ENCODE measurements at places on chromosomes 7 and 10.

- no peak for DNase-seq
Measured at GRCh38 chr7:156661637-156662036, 21.1 kb downstream of the RNF32 start.

GRCh38 chr10:104732222-104732621, 91.1 kb downstream of the SORCS3 start:
- no peak for DNase-seq

GRCh38 chr10:113078282-113078907, 128.3 kb downstream of the TCF7L2 start:
- no peak for DNase-seq

GRCh38 chr10:10777279-10777678, 240.4 kb upstream of the CELF2 start:
- no peak for DNase-seq

GRCh38 chr10:13308096-13308495, 8.2 kb upstream of the PHYH start:
- DNase-seq: no peak

DNA sequence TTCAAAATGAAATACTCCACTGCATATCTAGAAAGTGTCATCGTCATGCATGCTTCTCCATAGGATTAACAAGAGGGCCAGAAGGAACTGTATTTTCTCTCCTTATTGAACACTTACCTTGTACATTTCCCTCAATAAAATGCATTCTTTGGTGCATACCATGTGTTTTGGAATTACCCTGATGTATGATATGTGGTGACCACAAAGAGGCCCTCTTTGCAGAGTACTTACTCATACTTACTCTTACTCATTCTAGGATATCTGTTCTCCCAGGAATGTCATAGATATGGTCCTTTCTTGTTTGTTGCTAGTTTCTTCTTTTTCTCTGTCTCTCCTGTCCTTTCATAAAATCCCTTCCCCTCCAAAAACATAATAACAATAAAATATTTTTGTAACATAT, 1087.1 kb upstream of the POT1 start:
- DNase-seq: no peak

DNA sequence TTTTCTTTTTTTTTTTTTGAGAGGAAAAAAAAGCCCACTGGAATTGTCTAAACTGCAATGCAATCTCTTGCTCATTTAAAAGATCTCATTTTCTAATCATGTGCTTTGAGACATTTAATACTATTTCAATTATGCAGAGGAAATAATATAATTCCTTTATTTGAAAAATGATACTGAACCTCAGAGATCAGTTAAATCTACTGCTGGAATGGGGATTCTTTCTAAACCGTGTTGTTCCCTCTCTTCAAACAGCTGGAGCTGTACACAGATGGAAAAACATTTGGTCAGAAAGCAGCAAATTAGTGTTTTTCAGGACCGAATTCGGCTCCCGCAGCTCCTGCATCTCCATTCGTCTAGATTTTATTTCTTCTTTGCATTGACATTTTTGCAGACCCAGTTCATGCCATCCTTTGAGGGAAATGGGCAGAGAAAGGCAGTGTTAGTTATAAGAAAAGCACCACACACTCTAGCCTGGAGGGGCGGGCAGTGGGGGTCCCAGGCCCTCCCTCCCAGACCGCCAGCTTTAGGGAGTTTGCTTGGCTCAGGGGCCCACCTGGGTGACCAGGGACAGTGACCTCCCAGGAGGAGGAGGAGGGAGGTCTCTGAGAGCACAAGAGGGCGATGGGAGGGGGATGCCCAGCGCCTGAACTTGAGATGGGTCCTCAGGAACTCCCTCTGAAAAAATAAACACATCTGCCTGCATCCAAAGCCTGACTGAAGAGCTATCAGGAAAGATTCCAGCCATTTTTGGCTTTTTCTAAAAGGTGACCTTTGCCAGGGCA, 32.4 kb downstream of the TRIM8 start:
- no peak for DNase-seq

DNA sequence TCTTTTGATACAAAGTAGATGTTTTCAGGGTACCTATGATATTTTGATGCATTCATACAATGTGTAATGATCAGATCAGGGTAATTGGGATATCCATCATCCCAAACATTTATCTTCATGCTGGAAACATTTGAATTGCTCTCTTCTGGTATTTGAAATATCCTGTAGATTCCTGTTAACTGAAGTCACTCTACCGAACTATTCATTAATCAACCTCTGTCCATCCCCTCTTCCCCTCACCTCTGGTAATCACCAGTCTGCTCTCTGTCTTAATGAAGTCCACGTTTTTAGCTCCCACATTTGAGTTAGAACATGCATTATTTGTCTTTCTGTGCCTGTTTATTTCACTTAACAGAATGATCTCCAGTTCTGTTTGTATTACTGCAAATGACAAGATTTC, 11.3 kb downstream of the MTG1 start:
- DNase-seq: no peak

GRCh38 chr7:36404639-36405408, 15.2 kb downstream of the ANLN start:
- DNase-seq: no peak

- no peak for DNase-seq
Measured at GRCh38 chr7:108459922-108460551, 3.8 kb upstream of the NRCAM start.

GRCh38 chr10:35413985-35414861, 77.9 kb downstream of the CCNY start:
- no peak for DNase-seq

DNA sequence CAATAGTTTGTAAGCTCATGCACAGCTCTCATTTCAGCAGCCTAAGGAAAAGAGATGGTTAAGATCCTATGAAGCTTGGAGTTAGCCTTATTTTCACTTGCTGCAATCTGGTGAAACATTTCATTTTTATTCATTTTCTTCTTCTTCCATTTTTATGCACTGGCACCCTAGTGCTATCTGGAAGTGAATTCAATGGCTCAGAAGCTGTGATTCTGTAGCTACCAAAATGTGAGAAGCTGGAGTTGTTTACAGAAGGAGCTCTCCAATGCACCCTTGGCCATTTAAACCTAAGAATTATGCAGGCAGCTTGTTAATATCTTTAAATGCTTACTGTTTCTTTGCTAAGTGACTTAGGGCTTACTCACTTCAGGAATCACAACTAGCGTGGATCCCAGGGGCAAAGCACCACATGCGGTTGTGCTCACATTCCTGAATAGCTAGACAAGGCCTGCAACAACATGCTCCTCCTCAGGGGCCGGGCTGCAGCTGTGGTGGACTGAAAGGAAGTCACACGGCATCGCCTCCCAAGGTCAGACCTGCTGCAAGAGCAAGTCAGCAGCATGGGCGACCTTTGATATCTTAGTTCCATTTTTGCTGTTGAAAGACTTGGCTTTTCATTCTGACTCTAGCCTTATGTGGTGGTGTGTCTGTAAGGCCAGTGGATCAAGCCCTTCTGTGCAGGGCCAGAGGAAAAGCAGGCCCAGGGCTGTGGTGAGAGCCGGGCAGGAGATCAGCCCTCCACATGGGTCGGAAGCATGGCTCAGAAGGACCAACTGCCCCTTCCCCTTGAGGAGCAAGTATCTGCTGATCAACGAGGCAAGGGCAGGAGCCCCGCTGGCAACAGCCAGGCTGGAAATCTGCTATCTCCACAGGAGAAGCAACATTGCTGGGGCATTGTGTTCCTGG, 91.9 kb upstream of the MBL2 start:
- no peak for DNase-seq

- no peak for DNase-seq
Measured at GRCh38 chr7:1219498-1219897, 13.2 kb upstream of the UNCX start.

GRCh38 chr7:43872406-43873110, 3.2 kb upstream of the MRPS24 start:
- no peak for DNase-seq

DNA sequence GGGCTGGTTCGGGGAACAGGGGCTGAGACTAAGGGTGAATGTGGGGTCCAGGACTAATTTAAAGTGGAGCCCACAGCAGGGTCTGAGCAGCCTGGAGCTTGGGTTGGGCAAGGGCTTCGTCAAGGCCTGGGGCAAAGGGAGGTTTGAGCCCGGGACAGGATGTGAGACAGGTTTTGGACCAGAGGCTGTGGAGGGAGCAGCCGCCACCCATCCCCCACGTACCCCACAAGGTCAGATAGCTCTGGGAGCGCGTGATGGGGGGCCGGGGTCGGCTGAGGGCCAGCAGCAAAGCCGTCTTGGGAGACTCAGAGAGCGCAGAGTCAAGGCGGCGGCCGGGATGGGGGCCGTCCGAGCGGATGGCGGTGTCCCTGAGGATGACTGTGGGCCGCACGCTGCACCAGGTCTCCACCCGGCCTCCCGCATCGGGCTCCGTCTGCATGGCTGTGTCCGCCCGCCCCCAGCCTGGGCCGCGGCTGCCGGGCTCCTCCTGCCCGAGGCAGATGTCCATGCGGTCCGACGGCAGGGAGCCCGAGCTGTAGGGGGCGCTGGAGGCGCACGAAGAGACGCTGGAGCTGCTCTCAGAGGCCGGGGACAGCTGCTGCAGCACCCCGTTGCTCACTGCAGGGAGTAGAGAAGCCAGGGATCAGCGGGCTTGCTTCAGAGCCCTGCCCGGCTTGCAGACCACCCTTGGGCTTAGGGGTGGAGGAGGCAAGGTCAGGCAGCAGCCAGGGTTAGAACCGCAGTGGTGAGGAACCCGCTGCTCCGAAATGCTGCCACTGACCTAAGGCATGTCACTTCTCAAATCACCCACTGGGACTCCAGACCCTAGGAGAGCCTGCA, 12.1 kb downstream of the PDZD7 start:
- DNase-seq: peak; percentile 78

- DNase-seq: no peak
Measured at GRCh38 chr10:36221101-36221500, 579.0 kb upstream of the FZD8 start.

DNA sequence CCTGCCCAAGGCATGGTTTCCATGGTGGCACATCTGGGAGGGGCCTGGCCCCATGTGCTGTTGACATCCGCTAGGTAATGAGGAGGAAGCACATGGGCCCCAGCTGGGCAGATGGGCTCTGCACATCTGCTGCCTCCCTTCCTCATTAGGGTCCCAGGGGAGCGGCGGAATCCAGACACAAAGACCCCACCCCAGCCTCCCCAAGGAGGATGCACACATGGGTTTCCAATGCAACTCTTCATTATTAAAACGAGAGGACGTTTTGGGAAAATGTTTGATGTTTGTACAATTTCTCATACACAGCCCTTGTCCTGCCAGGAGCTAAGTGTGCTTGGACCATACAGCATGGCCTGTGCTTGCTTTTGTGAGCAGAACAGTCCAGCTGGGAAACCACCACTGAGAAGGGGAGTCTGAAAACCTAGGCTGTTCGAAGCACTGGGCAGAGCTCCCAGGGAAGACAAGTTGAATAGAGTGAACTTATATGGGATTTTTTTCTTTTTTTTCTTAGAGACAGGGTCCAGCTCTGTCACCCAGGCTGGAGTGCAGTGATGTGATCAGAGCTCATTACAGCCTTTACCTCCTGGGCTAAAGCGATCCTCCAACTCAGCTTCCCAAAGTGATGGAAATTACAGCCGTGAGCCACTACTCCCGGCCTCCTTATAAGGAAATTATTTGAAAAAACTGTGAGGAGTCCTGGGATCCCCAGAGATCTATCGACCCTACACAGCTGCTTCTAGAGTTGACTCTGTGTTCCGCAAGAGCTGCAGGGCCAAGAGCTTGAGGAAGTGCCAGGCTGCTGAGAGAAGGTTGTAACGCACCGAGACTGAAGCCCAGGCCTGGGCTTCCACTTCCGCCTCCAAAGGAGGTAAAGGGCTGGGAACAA, 23.4 kb downstream of the FAM107B start:
- peak; percentile 40 for DNase-seq

GRCh38 chr10:75738924-75739323, 307.5 kb downstream of the LRMDA start:
- DNase-seq: no peak

GRCh38 chr10:17831896-17832295, 22.7 kb downstream of the MRC1 start:
- no peak for DNase-seq

- DNase-seq: no peak
Measured at GRCh38 chr7:51222916-51223315, 93.7 kb downstream of the COBL start.

DNA sequence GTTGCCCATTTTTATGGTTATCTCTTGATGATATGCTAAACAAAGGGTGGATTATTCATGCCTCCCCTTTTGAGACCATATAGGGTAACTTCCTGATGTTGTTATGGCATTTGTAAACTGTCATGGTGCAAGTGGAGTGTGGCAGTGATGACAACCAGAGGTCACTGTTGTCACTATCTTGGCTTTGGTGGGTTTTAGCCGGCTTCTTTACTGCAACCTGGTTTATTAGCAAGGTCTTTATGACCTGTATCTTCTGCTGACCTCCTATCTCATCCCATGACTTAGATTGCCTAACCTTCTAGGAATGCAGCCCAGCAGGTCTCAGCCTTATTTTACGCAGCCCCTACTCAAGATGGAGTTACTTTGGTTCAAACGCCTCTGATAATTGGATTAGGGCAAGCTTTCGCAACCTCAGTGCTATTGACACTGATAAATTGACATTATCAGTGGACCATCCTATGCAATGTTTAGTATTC, 36.9 kb downstream of the BAG3 start:
- DNase-seq: peak; percentile 35

- no peak for DNase-seq
Measured at GRCh38 chr10:80144067-80144695, 11.7 kb downstream of the PLAC9 start.

DNA sequence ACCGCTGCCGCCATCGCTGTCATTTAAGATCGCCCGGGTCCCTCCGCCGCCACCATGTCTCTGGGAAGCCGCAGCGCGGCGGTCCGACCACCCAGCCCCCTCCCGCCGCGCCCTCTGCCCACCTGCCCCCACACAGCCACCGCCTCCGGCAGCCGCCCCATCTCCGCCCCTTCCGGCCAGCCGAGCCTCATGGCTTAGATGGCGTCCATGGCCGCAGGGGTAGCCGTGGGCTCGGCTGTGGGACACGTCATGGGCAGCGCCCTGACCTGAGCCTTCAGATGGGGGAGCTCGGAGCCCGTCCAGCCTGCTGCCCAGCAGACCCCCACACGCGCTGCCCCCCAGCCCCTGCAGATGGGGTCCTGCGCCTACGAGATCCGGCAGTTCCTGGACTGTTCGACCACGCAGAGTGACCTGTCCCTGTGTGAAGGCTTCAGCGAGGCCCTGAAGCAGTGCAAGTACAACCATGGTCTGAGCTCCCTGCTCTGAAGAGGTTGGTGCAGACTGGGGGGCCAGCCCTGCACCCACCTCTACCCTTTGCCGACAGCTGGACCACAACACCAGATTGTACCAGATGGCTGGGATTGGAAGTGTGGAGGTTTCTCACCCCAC, 38.0 kb upstream of the TARP start:
- peak; percentile 37 for DNase-seq

GRCh38 chr7:12178317-12178716, 32.8 kb upstream of the TMEM106B start:
- no peak for DNase-seq

GRCh38 chr7:99132595-99133321, 11.2 kb downstream of the SMURF1 start:
- no peak for DNase-seq
